ENCODE measurements at places on chromosomes 12 and 14.

DNA sequence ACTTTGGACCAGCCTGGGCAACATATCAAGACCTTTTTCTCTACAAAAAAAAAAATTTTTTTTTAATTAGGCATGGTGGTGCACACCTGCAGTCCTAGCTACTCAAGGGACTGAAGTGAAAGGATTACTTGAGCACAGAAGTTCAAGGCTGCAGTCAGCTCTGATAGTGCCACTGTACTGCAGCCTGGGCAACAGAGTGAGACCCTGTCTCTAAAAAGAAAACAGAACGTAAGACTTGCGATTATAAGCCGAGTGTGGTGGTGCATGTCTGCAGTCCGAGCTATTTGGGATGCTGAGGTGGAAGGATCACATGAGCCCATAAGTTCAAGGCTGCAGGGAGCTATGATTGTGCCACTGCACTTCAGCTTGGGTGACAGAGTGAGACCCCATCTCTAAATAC is 76.0 kb downstream of the DENND5B start:
- DNase-seq, result no peak

DNA sequence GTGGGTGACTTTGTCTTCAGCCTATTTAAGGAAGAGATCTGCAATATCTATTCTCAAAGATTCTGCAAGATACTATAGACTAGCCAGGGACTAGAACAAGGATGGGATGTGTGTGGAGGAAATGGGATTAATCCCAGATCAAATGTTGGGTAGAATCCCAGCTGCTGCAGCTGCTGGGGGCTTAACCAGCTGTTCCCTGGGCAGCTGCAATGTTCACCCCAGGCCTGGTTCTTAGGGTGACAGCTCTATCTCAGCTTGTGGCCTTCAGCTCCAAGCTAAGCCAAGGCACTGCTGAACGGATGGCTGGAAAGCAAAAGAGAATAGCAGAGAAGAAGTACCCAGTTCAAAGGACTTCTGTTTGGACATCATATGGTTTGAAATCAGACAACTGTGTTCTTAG is 10.0 kb upstream of the RHEBL1 start:
- no peak for DNase-seq

DNA sequence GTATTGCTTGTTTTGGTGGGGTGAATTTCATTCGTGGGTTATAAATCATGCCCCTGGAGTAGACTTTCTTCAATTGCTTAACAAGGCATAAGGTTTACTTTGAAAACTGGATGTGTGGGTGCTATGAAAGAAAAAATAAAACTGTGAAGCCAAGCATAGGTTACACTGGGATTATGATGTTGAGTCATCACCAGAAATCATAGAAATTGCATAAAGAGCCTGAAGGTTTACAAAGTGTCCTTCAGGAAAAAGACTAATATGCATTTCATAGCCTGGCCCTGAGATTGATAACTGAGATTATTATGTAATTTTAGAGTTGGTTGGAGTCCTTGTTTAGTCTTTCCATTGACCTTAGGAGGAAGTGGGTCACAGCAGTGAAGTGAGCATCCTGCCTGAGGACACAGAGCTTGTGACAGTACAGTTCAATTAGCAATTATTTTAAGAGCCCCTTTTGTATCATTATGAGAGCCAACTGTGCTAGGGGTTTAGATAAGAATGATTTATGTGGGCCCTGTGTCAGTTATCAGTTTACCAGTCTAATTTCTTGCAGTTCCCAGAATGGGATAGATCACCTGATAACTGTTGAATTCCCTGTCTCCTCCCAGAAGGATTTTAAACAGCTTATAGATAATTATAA is 13.6 kb downstream of the LRRK2 start:
- DNase-seq, result no peak

DNA sequence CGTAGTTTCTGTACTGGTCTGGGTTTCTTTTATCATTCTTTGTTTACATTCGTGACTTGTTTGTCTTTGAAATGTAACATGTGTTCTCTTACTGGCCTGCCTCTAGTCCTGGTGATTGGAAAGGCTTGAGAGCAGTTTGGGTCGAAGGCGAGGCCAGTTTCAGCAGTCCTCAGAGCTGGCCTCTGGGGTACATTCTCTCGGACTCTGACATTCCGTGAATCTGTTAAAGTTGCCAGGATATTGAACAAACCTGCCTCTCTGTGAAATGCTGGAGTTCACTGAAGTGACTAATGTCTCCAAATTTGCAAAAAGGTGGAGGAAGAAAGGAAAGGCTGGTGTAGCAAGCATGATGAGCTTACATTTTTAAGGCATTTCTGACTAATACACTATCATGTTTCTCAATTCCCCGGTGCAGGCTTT is 1.5 kb downstream of the PLEKHA5 start:
- no peak for DNase-seq

DNA sequence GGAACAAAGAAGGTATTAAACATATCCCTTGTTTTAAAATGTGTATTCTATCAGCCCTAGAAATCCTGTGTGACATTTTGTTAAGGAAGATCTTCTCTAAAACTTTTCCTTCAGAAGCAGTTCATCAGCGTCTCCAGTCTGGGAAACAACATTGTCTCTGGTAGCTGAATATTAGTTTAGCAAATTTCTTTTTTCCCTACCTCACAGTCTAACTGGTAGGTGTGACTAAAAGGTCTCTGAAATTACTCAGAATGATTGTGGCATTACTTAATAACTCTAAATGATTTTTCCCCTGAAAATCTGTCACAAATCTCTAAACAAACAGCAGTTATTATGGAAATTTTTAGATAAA is 1044.8 kb downstream of the FLRT2 start:
- DNase-seq, result no peak

DNA sequence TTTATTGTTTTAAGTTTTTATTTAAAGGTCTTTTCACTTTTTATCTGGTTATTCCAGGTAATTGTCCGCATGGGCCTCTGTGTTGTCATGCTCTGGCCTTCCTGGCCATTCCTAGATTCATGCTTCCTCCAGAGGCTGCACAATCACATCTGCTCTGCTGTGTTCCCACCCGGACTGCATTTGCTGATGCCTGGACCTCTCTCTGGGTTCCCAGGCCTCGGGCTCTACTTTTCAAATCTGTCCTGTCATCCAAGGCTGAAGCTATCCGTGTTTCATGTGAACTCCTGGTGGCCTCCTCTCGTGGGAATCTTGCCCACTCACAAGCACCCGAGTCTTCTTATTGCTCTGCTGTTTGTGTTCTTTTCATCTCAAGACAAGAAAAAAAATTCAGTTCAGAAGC is 16.1 kb upstream of the VDR start:
- no peak for DNase-seq

GRCh38 chr12:132085291-132085635 is 58.9 kb downstream of the DDX51 start:
- no peak for DNase-seq

GRCh38 chr14:96349286-96350075 is 13.7 kb downstream of the ATG2B start:
- no peak for DNase-seq

- no peak for DNase-seq
Measured at GRCh38 chr14:99282261-99283050, 10.5 kb upstream of the BCL11B start.

DNA sequence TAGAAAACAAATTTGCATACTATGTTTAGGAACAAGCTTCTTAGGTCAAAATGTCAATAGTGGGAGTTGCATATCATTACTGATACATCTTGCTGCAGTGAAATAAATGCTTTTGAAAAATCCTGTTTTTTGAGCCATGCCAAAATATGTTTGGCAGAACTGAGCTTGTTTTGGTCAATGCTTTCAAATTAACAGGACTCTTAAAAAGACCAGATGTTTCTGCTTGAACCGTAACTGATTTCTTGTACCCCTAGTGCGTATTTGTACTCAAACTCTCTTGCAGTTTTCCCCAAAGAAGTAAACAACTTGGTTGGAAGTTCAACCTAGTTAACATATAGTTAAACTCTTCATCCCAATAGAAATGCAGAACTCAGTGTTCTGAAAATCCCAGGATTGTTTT is 3.4 kb downstream of the TRHDE start:
- no peak for DNase-seq

- DNase-seq, result no peak
Measured at GRCh38 chr14:74297986-74298385, 4.7 kb downstream of the ABCD4 start.

DNA sequence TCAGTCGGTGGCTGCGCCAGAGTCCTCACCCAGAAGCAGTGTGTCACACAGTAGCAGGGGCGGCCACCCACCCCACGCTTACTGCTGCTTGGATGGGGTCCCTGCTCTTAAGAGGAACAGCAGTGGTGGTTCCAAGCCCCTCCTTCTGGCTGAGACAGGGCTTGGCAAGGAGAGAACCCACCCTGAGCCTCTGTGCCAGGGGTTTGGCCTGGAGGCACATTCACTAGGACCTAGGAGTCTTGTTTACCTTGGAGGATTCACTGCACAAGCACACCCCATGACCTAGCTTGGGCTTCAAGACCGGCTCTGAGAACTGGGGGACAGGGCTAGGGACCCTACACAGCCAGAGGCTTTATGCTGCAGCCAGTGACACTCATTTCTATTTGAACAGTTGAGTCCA is 78.6 kb downstream of the NT5DC3 start:
- no peak for DNase-seq

DNA sequence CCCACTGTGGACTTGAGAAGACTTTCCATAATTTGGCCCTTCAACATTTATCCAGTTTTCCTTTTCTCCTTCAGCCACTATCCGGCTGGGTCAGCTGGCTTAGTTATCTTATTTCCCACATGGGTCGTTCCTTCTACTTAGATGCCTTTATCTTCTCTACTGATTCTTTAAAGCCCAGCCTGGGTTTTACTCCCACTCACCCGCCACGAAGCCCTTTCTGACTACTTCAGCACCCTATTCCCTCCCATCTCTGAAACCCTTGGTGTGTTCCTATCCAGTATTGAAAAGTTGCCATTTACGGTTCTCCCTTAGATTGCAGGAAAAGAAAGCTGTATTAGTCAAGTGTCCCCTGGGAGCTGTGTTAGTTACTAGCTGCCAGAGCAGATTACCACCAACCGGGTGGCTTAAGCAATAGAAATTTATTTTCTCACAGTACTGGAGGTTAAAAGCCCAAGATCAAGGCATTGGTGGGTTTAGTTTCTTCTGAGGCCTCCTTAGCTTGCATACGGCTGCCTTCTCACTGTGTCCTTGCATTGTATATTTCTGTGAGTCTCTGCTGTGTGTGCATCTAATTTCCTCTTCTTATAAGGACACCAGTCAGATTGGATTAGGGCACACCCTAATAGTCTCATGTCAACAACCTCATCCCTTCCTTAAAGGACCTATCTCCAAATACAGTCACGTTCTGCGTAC is 105.5 kb downstream of the GPATCH2L start:
- DNase-seq, result no peak

DNA sequence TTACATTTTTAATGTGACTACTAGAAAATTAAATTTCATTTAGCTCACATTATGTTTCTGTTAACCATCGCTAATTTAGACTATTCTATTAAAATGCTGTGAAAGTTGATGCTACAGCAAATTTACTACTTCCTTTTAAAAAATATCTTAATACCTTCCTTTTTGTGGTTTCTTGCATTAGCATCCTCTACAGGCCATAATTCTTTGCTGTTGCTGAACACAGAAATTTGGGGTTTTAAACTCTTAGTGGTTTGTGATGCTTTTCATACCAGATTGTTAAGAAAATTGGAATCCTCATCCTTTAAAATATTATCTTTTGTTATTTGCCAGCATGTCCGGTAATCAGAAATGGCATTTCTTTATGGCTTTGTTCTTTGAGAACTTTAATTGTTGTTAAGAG is 18.1 kb downstream of the WNK1 start:
- no peak for DNase-seq

DNA sequence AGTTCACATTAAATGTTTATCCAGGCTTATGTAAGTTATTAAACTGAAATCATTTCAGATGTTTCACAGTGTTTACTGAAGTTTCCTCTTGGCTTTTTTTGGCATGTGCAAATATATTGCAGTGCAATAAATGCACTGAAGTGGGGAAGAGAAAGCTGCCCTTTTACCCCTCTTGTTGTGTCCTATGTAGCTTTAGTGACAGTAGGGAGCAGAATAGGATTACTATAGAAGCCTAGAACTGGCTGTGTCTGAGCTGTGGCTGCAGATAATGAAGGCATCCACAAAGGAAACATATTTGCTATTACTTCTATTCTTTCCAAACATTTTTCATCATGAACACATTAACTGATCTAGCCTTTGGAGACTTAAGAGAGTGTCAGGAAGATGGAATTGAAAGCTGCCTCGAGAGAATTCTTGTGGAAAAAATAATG is 24.1 kb upstream of the CNTN1 start:
- DNase-seq, result no peak

GRCh38 chr14:68950111-68950510 is 29.0 kb downstream of the ACTN1 start:
- DNase-seq, result no peak

GRCh38 chr12:25689996-25690501 is 137.0 kb upstream of the LMNTD1 start:
- DNase-seq, result no peak

GRCh38 chr12:47710278-47710677 is 4.4 kb upstream of the RPAP3 start:
- DNase-seq, result no peak

DNA sequence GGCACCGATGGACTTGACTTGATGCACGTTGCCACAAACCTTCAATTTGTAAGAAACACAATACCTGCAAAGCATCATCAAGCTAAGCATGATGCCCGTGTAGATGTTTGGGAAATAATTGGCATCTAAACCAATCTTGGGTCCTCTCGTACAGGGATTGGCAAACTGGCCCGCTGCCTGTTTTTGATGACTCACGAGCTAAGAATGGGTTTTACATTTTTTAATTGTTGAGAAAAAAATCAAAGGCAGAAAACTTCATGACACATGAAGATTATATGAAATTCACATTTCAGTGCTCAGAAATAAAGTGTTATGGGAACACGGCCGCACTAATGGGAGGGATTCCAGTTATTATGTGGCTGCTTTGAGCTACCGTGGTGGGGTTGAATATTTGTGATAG is 10.9 kb downstream of the MTA1 start:
- no peak for DNase-seq

DNA sequence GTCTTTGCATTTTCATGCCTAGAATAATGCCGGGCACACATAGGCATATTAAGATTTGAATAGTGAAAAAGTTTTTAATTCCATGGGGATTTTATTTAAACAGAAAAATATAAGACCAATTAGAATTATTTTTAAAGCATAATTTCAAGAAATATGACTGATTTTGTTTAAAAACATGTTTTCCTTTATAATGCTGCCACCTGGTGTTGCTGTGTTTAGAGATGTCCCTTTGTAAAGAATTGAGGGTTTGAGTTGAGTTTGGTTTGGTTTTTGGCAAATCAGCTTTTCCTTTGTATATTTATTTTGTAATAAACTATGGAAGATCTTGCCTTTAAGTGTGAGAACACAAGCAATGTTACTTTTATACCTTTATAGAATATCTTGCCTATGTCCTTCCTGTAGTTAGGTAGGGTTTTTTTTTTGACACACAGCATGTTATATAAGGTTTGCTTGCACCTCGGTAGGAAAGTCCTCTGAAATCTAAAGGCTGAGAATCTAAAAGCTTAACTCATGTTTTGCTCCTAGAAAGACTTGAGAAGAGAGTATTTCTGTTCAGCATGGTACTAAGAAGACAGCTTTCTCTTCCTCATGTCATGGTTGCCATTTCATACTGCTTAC is 31.4 kb upstream of the SNAPC1 start:
- DNase-seq, result no peak

GRCh38 chr12:76265424-76266180 is 82.6 kb downstream of the BBS10 start:
- DNase-seq, result no peak

Measured in BJ (cell line).